MV-4-11 (cell line): ENCODE measurements at places on chromosomes 2 and 18.

DNA sequence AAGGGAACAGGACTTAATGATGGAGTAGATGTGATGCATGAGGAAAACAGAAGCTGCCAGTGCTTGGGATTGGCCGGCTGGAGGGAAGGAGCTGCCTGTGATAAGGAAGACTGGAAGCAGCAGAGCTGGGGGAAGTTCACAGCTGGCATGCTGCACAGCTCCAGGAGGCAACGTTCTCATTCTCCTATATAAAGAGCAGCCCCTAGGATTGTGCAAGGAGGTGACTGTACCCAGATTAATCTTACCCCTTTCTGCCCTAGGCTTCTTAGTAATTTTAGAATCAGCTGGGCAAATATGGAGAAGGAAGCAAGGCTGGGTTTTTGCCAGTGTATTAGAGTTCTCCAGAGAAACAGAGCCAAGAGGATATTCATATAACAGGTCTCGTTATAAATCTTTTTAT, 155.8 kb downstream of the ALPK2 start:
- DNase-seq, result no peak

GRCh38 chr2:88429929-88430328, 22.6 kb downstream of the FOXI3 start:
- DNase-seq, result no peak

GRCh38 chr2:224302952-224303351, 99.0 kb downstream of the FAM124B start:
- no peak for DNase-seq

- DNase-seq, result no peak
These were observed 50.1 kb downstream of the ITGAV start for GRCh38 chr2:186639939-186640338.

- no peak for DNase-seq
These were observed 504.5 kb upstream of the VRK2 start for GRCh38 chr2:57542081-57542480.

DNA sequence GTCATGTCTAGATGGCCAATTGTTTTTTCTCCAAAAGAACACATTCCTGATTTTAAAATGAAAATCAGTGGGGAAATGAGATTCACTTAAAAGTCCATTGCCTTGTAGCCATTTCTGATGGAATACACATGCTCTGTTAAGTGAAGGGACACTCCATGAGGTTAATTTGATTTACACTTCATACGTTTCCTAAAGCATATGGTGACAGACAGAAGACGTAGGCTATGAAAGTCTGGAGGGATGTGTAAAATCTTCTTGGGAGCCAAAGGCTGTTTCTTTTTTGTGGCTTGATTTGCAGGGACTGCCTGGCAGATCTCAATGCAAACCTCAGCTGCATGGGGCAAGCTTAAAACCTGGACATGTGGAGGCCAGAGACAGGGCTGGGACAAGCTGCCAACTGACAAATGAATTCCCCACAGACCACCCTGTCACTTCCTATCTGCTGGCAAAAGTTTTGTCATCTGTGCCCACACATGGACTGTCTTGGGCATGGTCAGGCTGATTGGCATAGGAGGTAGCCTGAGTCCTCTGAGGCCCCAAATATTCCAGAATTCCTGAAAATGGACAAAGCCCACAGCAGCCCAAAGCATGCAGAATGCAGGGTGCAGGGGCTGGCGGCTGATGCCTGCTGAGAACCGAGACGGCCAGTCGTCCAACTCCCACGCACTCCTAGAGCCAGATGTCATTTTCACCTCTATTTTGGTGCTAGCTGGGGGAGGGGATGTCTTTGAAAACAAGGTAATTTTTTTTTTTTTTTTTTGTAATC, 73.9 kb downstream of the SDC1 start:
- DNase-seq, result no peak

DNA sequence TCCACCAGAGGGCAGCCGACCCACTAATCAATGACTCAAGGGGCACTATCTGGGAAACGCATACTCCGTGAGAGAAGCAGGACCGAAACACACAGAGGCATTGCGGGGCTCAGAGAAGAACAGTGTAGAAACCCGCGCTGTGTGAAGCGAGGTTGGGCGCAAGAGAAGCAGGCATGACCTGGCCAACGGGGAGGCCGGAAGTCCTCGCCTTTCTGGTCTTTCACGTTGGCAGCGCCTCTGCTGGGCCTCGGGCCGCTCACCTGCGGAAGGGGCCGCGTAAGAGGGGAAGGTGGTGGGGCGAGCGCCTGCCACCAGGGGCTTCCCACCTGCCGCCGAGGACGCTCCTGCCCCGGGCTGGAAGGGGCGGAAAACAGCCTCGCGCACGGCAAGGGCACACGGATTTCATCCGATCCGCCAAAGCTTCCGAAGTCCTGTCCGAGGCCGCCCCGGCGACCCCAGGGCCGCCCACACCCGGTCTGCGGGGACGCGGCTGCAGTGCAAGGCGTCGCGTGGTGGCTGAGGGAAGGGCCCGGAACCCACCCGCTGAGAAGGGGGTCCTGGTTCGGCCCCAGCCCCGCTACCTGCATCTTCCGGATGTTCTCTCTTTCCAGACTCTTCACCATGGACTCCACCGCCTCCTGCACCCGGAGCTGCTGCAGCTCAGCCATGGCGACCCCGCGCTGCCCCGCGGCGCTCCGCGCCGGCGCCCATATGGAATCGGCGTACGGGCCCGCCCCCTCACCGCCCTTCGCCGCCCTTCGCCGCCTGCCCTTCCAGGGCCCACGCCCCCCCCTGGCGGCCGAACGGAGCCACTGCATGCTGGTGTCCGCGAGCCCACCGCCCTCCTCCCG, at the start of gene FAM136A:
TSS of gene FAM136A (minus strand) at position 724 of the 851 bp plus-strand sequence. CDS start at position 668, 56 bp downstream.
- DNase-seq, result peak; percentile 78

DNA sequence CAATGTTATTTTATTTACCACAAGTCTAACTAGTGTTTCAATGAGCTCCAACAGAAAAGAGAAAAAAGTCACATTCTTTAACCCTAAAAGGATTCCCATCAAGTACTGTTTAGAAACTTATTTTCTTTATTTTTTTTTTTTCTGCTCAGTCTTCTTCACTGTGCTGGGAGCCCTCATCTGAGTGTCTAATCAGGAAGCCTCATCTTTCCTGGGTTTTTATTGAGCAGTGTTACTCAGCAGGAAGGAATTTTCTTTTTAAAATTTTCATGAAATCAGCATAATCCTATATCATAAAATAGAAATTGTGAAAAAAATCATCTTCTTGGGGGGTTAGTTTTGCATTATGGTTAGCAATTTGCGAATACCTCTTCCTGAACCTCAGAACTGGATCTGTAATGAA, 453.8 kb downstream of the CDH2 start:
- no peak for DNase-seq

DNA sequence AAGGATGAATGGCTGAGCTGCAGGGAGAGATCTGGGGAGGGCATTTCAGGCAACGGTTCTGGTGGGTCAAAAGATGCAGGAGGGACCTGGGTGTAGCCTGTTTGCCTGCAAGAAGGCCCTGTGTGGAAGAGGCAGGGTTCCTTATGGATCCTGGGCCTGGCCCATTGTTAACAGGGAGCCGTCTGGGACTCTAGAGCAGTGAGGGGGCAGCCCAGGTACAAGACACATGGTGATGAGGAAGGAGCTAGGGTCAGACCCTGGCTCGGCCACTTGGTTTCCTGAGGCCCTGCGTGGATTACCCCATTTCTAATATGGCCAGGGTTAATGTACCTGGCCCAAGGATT, 124.9 kb downstream of the GLI2 start:
- DNase-seq, result no peak

GRCh38 chr2:191878548-191879279, 31.8 kb upstream of the CAVIN2 start:
- DNase-seq, result no peak

DNA sequence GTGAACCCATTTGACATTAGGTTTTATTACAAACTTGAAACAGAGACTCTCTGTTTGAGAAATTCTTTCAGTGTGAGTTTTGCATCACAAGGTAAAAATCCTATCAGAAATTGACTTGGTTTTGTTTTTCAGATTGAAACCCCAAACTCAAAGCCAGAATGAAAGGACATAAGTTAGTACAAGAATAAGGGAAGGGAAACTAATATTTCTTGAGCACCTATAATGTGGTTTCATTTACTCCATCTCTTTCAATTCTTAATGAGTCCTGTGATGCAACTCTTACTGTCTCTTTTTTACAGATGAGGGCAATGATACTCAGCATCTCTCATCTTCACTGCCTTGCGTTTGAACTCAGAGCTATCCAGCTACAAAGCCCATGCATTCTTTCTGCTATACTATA, 210.0 kb upstream of the SIX3 start:
- no peak for DNase-seq

- DNase-seq, result no peak
These were observed 133.0 kb upstream of the CELF4 start for GRCh38 chr18:37698508-37699040.

GRCh38 chr2:64404743-64405142, 49.2 kb upstream of the LGALSL start:
- DNase-seq, result no peak

DNA sequence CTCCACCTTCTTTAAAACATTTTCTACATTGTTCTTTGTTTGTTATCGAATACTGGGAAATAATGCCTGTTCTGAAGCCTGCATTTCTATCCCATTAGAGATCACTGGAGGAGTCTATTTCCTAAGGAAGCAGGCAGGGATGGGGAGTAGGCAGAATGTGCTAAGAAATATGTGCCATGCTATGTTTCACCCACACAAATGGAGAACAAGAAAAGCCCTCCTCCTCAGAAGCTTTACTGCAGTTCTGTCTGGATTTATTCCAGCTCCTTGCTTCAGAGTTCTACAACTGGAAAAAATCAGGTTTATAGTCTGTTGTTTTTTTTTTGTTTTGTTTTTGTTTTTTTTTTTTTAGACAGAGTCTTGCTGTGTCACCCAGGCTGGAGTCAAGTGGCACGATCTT, 825.1 kb downstream of the SLC4A3 start:
- no peak for DNase-seq

GRCh38 chr2:138177693-138178092, 213.4 kb downstream of the HNMT start:
- no peak for DNase-seq

DNA sequence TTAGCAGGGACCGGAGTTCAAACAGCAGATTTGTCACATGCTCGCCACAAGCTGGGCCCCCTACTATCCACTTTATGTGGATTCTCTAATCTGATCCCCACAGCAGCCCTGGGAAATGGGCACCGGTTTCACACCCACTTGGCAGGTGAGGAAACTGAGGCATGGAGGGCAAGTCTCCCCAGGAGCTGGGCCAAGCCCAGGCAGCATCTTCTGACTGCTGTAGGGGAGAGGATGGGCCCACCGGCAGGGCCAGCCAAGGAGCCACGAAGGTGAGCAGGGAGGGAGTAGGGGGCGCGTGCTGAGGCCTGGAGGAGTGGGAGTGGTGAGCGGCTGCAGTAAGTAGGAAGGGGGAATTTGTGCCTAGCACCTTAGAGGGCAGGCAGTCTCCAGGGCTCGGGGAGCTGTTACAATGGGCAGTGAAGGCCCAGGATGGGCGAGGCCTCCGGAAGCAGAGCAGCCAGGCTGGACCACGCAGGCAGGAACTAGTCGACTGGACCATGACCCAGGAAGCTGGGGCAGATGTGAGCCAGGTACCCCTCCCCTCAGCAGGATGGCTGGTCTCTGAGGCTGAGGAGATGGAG, 37.1 kb downstream of the COA5 start:
- no peak for DNase-seq

DNA sequence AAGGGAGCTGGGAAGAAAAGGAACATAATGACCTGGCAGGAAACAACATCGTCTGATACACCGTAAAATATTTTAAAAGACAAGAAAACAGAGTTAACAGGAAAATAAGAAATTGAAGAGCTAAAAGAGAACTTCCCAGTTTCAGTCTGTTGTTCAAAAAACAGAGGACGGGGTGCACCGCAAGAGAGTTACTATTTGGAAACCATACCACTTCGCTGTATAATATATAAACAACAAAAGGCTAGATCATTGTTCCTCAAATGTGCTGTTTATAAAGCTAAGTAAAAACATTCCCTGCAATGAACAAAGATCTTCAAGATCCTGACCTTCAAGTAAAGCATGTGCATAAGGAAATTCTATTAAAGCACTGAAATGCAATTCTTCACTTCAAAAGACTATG, 2.1 kb downstream of the PPP3R1 start:
- DNase-seq, result peak; percentile 68

DNA sequence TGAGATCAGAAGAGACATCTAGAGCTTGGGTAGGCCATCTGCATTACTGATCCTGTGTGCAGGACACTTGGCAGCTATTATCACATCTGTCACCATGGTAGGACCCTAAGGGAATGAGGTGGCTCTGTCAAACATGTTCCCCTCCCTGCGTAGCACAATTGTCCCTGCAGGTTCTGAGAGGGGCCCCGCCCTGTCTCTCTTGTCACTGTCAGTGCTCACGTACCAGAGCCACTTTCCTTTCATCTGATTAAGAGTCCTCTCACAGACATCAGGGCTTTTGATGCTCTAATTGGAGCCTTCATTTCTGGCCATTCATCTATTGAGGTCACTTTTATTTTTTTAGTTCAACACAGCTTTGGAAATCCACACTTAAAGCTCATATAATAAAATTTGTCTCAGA, 38.5 kb downstream of the NEB start:
- DNase-seq, result no peak

GRCh38 chr2:68839260-68839833, 31.9 kb downstream of the BMP10 start:
- peak; percentile 32 for DNase-seq

- no peak for DNase-seq
These were observed 1378.4 kb upstream of the PIK3C3 start for GRCh38 chr18:40576507-40577115.

DNA sequence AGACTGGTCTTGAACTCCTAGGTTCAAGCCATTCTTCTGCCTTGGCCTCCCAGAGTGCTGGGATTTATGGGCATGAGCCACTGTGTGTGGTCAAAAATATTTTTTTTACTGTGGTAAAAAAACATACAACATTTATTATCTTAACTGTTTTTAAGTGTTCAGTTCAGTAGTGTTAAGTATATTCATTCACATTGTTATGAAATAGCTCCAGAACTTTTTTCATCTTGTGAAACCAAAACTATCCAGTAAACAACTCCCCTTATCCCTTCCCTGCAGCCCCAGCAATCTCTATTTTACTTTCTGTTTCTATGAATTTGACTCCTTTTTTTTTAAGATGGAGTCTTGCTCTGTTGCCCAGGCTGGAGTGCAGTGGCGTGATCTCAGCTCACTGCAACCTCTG, 9.3 kb downstream of the RMC1 start:
- peak; percentile 48 for DNase-seq

DNA sequence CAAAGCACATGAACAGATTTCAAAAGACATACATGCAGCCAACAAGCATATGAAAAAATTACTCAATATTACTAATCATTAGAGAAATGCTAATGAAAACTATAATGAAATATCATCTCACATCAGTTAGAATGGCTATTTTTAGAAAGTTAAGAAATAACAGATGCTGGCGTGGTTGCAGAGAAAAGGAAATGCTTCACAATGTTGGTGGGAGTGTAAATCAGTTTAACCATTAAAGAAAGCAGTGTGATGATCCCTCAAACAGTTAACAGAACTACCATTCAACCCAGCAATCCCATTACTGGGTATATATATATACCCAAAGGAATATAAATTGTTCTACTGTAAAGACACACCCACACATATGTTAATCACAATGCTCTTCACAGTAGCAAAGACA, 117.7 kb upstream of the SETBP1 start:
- peak; percentile 8 for DNase-seq
